ENCODE measurements at places on chromosomes 13 and 19.

- DNase-seq = no peak
These were observed 61.4 kb upstream of the ZNF835 start for GRCh38 chr19:56732976-56733375.

GRCh38 chr19:40597329-40597838 lies 3.8 kb upstream of the LTBP4 start:
- no peak for DNase-seq

- no peak for DNase-seq
These were observed 7.0 kb upstream of the PGLS start for GRCh38 chr19:17504456-17504855.

DNA sequence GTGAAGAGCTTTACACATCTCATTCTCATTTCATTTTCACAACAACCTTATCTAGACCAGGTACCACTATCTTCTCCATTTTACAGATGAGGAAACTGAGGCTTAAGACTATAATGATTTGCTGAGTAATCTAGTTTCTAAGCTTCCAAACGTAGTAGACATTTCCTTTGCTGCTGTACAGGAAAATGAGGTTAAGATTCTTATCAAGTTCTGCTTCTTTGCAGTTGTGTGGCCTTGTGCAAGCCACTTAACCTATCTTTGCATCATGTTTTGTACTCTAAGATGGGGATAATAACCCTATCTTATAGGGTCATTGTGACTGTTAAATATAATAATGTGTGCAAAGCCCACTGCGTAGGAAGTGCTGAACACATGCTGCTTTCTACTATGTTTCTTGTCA lies 307.9 kb downstream of the HS6ST3 start:
- DNase-seq = no peak

- no peak for DNase-seq
These were observed 29.5 kb downstream of the UNC13A start for GRCh38 chr19:17658666-17659065.

DNA sequence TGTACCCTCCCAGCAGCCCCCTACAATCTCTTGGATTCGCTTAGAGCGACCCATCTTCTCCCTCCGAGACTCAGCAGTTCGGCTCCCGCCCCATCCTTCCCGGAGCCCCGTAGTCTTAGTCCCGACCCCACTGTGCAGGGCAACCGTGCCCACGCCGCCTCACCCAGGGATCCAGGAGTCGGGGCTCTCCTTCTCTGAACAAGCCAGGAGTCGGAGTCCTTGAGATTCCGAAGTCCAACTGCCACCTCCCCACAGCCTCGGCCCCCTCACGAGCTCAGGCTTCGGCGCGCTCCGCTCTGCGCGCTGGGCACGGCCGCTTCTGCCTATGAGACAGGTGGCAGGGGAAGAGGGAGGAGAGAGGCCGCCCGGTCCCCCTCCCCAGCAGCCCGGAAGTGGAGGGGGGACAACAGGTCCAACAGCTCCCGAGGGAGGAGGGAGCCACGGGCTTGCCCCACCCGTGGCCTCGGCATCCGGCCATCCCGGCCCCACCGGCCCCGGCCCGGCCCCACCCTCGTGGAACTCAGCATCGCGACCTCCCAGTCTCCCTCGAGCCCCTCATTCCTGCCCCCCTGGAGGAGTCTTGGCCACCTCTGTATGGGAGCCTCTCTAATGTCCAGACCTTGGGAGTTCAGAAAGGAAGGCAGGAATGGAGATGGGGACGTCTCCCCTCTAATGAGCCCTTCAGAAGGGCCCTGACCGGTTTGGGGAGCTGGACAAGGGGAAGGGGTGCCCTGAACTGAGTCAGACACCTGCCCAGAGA lies at the start of gene PHLDB3:
Gene PHLDB3 (minus strand): TSS at position 321 of the 760 bp plus-strand sequence. CDS start 628 bp downstream, outside the sequence.
- DNase-seq = peak; percentile 41

GRCh38 chr13:36549755-36550154 lies 117.5 kb downstream of the CCNA1 start:
- peak; percentile 13 for DNase-seq

DNA sequence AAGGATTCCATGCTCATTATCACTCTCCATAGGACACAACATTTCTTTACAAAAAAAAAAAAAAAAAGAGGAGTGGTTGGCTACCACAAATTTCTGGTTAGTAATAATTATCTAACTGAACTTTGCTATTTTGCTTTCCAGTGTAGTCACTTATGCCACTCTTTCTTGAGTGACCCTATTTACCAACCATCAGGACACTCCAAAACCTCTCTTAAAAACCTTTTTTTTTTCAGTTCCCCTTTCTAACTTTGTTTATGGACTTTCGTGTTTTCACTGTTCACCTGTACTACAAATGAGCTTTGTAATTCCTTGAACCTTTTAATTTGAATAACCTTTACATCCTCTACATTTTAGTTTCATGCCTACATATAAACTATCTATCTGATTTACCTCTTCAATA lies 686.5 kb upstream of the PCDH9 start:
- DNase-seq = no peak

DNA sequence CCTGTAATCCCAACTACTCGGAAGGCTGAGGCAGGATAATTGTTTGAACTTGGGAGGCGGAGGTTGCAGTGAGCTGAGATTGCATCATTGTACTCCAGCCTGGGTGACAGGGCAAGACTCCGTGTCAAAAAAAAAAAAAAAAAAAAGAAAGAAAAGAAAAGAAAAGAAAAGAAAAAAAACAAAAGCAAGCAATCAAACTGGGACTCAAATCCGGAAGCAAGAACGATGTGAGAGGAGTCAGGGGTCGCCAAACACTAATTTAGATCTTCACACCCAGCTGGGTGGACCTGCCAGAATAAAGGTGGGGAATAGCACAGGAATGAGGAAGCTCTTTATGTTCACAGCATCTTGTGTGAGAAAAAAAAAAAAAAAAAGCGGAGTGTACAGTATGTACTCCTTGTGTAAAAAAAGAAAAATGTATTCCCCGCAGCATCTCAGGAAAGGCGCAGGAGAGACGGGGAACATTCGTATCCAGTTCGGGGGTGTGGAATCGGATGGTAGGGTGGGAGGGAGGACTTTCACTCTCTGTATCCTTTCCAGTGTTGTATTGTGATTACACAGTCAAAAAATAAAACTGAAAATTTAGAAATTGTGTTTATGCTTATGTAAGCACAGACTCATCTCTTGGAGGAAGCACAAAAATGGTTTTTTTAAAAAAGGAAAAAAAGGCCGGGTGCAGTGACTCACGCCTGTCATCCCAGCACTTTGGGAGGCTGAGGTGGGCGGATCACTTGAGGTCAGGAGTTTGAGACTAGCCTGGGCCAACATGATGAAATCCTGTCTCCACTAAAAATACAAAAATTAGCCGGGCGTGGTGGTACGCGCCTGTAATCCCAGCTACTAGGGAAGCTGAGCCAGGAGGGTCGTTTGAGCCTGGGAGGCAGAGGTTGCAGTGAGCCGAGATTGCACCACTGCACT lies 7.6 kb downstream of the DNAJB1 start:
- no peak for DNase-seq

DNA sequence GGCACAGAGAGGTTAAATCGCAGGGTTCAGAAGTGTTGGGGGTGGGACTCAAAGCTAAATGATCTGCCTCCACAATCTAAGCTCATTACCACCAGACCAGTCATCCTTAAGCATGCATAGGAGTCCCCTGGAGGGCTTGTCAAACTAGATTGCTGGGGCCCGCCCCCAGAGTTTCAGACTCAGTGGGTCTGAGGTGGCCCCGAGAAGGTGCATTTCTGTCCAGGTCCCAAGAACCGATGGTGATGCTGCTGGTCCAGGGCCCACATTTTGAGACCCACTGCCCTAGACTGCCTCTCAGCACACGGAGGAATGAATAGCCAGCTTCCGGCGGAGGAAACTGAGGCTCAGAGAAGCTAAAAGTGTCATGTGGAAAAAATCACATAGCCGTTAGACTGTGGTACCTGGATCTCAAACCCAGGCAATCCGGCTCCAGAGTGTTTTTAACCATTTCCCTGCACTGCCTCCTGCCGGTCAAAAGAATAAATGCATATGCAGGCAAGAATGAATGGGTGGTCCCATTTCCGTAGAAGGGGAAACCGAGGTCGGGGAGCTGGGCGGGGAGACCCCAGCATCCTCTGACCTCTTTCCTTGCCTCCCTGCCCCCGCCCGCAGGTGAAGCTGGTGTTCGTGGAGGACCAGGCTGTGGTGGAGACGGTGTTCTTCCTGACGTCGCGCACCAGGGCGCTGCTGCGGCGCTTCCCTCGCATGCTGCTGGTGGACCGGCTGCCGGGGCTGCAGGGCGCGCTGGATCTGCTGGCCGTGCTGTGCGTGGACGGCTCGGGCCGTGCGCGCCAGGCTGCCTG lies 23.8 kb downstream of the ZSWIM9 start:
- DNase-seq = no peak

- DNase-seq = no peak
These were observed 285.0 kb upstream of the SLC10A2 start for GRCh38 chr13:103351035-103351828.

- DNase-seq = no peak
These were observed 407.2 kb downstream of the KCNRG start for GRCh38 chr13:50422181-50423148.

GRCh38 chr13:96191367-96191766 lies 101.5 kb downstream of the HS6ST3 start:
- no peak for DNase-seq

- DNase-seq = no peak
These were observed 18.8 kb downstream of the CYTH2 start for GRCh38 chr19:48487948-48488347.

GRCh38 chr19:45153339-45154063 lies 7.3 kb downstream of the NKPD1 start:
- DNase-seq = peak; percentile 39

GRCh38 chr13:113903912-113904311 lies 40.0 kb upstream of the GAS6 start:
- no peak for DNase-seq

DNA sequence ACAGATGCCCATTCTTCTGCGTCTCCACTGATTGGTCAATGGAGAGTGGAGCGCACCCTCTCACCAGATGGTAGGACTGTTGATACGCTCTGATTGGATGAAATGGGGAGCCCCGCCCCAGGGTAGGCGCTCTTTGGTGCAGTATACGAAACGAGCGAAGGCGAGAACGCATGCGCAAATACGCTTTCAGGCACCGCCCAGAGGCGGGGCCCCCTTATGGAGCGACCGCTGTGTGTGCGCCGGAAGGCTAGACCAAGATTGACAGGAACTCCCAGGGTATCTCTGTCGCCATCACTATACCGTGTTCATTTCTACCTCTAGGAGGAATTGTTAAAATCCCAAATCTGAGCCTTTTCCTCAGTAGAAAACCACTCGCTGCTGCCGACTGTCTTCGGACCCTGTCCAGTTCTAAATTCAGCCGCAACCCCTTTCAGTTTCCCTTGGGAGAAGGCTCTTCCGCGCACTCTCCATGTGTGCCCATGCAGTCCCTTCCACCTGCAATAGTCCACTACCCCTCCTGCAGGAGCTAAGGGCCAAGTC lies 720 bp upstream of the HNRNPL start:
- DNase-seq = peak; percentile 100

DNA sequence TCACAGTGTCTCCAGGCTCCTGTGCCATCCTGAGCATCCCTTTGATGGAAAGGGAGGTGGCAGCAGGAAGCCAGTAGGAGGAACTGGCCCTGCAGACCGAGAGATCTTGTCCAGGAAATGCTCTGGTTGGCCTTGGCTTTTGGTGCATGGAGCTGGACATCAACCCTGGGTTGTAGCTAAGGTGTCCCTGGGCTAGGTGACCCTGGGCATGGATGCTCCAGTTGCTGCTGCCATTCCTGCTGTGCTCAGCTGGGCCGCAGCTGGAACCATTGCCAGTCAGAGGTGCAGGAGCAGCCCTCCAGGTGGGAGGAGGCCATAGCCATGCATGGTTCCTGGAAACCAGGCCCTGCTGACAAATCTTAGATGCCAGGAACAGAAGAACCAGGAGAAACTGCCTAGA lies 67.5 kb downstream of the ZNF98 start:
- no peak for DNase-seq

- DNase-seq = no peak
These were observed 54.0 kb downstream of the FLT1 start for GRCh38 chr13:28440774-28441504.

DNA sequence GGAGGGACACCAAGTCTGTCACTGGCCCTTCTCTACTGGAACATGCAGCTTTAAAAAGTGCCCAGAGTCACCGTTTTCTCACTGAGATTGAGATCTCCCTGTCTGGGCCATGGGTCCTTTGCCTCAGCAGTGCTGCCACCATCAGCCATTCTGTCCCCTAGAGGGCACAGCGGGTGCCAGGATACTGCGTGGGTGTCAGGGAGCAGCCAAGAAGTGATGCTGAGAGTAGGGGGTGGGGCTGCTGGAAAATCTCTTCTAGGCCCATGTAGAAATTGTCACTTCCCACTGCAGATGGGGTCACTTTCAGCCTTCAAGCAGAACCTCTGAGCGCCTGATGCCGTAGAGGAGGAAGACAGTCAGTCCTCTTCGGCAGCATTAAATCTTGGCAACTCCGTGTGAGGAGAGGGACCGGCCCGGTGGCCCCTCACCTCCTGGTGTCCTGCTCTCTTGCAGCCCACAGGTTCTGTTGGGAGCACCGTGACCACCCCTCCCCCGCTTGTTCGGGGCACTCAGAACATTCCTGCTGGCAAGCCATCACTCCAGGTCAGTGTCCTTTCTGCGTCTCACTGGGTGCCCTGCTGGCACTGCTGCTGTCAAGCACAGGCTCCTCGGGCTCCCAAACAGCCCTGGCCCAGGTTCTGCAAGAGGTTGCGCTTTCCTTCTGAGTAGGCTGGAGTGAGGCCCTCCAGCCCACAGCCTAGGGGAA lies 21.4 kb downstream of the TSSK6 start:
- DNase-seq = no peak

- DNase-seq = peak; percentile 57
These were observed 692 bp upstream of the ZNF580 start for GRCh38 chr19:55640043-55640576.

GRCh38 chr19:21317821-21318220 lies 11.4 kb downstream of the ZNF708 start:
- DNase-seq = no peak

Measured in NCI-H526 treated with DMSO at 0.1 percent for 48 hours (cell line).